ENCODE measurements at places on chromosomes 6 and 20.

DNA sequence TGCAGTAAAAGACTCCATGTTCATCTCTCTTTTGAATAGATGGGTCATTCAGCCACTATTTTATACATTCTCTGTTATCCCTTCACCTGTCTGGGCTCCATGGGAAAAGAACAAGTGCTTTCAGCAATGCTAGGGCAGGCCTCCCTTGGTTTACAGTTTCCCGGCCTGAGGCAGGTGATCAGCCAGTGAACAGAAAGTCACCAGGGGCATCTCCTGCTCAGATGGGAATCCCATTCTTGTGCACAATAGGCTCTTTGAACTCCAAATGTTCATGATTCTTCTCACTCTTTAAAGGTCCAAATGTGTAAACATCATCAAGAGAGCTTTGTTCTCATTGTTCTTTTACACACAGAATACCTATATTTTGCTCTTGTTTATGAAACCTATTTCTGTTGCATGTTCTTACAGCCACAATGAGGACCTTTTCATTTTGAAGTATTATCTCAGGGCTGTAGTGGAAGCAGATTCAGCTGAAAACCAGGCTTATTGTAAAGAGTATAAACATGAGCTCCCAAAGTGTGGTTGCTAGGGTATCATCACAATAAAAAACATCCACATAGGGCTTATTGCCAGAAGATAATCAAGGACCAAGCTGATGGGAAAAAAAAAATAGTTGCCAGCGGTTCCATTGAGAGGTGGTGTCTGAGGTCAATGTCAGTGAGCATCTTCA is 267.1 kb upstream of the SGK1 start:
- DNase-seq: no peak

- no peak for DNase-seq
Observed at GRCh38 chr6:27139756-27140579, 107.5 kb upstream of the PRSS16 start.

DNA sequence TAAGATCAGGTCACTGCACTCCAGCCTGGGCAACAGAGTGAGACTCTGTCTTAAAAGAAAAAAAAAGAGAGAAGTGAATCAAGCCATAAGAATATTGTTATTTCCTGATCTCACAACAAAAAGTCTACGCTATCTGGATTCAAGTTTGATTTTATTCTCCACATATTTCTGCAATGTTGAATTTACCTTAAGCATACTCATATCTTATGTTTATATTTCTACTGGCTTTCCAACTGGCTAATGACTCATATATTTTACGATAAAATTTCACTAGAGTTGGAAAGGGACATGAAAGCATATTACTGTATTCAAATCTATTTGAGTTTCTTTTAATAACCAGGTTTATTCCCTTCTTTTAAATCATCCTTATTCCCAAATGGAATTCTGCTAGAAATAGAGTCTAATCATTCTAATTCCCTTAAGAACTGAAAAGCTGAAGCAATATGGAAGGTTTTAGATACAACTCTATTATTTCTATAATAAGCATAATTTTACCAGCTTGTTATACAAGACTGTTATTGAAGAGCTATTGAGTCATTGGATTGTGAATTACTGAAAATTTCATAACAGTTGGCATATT is 276.9 kb upstream of the HS3ST5 start:
- DNase-seq: no peak

DNA sequence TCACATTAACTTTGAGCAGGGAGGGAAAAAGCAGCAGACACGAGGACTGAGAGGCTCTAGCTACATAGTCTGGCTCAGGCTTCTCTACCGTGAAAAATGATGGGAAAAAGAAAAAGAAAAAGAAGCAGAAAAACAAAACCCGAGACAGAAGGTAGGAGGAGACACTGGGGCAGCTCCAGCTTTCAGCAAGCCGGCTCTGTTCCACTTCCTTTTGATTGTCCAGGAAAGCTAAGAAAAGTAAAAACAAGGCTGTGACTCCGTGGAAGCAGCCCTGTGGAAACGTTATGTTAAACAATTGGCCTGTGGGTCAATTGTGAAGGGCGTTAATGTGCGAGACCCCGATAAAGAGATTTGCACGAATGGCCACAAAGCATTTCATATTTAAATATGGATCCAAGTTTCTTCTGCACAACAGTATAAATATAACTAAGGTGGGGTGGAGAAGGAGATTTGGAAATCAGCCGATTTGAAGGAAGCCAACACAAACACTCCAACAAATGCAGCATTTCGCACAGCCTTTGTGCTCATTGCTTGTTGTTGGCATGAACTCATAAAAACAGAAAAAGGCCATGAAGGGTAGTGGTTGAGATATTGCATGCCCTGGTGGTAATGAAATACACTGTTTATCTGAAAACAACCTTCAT is 236.9 kb upstream of the JAG1 start:
- DNase-seq: no peak

DNA sequence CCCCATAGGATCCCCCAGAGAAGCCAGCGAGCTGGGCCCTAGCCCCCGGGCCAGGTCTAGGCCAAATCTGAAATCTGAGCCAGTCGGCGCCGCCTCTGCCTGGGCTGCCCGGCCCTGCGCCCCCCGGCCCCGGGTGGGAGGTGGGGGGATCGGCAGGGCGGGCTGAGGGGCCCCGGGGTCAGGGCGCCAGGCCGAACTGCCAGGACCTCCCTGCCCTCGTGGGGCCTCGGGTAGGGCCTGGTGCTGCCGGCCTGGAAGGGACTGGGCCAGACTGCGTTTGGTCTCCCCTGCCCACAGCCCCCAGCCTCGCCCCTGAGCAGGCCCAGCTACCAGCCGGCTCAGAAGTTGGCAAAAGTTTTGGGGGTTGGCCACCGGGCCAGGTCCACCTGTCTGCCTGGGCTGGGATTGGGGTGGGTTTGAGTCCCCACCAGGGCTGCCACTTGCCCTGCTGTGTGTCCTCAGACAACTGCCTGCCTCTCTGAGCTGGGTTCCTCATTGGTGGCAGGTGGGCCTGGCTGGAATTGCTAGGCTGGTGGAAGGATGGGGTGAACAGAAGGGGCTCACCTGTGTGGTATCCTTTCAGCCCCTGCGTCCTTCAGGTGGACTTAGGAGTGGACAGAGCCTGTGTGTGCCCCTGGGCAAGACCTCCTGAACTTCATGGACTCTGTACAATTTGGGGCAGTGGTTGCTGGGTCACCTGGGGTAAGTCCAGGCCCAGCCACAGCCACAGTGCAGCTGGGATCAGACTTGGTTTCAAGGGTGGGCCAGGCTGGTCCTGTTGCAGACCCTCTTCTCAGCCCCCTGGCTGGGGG is 801 bp downstream of the SRC start:
- no peak for DNase-seq

All from uterus (tissue), 4 donors.